ENCODE measurements at places on chromosomes 11 and 22.

- DNase-seq: no peak
These were observed 180.2 kb downstream of the CHST1 start for GRCh38 chr11:45485070-45485707.

DNA sequence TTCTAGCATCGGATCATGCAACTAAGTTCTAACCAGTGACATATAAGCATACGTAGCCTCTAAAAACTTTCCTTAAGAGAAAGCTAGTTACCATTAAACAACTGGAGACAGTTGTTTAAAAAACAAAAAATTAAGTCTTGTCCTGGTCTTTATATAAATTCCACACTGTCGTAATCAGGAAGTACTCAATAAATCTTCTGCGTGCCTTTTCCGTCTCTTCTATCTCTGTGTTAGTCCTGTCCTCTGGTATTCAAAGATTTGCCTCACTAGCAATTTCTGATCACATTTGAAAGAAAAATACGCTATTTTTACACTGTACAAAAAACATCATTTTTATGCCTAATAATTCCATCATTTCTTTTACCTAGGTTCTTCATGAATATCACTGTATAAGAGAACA is 10.0 kb upstream of the SLC25A17 start:
- no peak for DNase-seq

DNA sequence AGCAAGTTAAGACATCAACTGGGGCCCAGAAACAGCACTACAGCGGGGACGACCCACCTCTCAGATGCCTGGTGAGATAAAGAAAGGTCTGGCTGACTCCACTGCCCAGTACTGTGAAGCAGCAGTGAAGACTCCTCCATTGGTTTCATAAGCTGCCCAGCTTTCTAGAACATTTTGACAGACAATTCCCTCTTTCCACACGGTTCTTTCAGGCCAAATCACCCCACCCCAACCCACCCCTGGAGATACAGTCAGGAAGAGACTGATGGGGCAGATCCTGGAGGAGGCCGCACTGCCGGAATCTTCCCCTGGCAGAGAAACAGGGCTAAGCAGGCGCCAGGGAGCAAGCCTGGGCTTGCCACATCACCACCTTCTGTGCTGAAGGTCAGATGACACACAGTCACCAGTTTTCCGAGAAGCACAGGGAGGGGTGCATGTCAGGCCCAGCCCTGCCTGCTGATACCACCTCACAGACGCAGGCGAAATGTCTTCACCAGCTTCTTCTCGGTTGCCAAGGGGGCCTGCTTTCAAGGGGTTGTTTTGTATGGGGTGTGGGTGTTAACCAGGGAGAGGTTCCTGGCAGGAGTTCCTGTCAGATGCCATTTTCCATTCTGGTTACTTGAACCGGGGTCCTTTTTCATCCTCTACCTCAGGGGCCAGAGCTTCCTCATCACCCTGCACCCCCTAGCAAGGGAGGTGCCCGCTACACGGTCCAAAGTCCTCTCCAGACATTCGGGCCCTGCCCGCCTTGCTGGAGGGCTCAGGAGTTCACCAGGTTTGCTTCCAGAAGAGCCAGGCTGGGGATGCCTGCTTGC is 1.4 kb upstream of the NEAT1 start:
- DNase-seq: peak; percentile 88

DNA sequence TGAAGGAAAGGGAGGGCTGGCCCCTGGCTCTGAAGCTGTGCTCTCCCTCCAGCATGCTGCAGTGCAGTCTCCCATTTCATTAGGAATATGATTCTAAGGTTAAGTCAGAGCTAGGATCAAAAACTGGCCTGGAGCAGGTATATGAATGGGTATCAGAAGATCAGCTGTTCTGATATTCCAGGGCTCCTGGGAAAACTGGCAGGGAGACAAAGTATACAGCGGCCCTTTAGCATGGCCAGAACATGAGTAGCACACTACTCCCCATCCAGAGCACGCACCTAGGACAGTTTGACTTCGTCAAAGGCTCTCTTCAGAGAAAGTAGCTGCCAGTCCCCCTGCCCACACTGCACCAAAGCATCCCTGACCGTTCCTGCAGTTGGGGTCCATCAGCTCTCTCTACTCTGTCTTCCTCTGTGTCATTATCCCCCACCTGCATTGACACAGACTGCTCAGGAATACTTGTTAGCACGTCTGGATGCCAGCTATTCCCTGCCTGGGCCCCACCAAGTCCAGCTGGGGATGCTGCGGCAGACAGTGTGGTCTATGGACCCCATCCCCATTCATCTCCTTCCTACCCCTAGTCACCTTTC is 4.0 kb upstream of the FCHSD2 start:
- DNase-seq: no peak

- DNase-seq: no peak
These were observed 50.2 kb downstream of the PC start for GRCh38 chr11:66907751-66908630.

Data from stimulated activated CD8-positive, alpha-beta memory T cell treated with anti-CD3 and anti-CD28 coated beads, Interleukin-15, amount 100 ng/mL, for 48 hours (primary cell).